GM12864 (cell line): ENCODE measurements at places on chromosomes 6 and 20.
A peak's percentile ranks its signal among the peaks of the same experiment; 100 is the strongest.

- no peak for DNase-seq
Observed at GRCh38 chr6:151087861-151088598, 151.7 kb upstream of the AKAP12 start.

DNA sequence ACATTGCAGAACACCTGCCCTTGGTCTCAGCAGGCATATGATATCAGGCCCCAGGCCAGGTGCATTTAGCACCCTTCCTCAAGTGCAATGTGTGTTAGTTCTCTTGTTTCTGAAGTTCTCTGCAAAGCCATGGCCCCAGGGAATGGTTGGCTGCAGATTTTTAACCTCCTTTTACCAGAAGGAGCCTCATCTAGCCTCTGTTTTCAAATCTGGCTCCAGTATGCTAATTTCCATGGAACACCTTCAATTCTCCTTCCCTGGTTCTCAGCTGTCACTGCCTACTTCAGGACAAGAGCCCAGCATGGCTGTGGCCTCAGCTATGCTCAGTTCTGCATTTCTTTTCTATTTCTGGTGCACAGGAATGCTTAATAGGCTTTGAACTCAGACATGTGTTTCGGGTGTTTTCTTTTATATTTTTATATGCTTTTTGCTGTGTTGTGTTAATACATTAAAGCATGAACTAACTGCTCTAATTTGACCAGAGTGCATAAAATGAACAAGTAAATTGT is 51.6 kb upstream of the OGFRL1 start:
- DNase-seq, result no peak

- no peak for DNase-seq
Observed at GRCh38 chr6:166162599-166163342, 4.9 kb downstream of the TBXT start.

GRCh38 chr6:65799389-65799788 is 92.4 kb upstream of the EYS start:
- no peak for DNase-seq

DNA sequence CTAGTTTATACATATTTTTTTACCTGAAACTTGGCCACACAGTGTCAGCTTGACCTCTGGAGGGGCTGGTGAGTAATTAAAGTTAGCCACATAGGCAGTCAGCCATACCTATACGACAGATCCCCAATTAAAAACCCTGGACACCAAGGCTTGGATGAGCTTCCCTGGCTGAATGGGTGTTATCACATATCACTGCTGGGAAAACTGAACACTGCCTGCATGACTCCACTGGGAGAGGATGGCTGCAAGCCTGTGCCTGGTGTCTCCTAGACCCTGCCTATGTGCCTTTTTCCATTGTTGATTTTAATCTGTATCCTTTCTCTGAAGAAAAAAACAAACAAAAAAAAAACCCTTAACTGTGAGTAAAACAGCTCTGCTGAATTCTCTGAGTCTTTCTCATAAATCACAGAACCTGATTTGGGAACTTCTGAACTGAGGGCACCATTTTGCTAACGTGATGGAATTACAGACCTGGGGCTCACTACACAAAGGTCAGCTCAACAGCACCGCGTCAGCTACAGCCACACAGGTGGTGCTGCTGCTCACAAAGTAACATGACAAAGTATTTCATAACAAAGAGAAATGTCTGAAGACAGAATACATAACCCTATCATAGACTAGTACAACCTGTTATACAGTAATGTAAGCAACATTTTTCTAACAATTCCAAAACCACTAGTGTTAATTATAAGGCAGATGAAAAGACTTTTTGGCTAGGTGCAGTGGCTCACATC is 97.0 kb downstream of the SLC23A2 start:
- no peak for DNase-seq

GRCh38 chr6:75409928-75410327 is 83.7 kb downstream of the FILIP1 start:
- DNase-seq, result no peak

GRCh38 chr6:36360241-36361054 is 23.8 kb upstream of the BNIP5 start:
- no peak for DNase-seq

GRCh38 chr6:99276747-99277146 is 72.7 kb downstream of the FAXC start:
- DNase-seq, result no peak

- DNase-seq, result no peak
Observed at GRCh38 chr20:37439223-37439933, 81.7 kb upstream of the NNAT start.

DNA sequence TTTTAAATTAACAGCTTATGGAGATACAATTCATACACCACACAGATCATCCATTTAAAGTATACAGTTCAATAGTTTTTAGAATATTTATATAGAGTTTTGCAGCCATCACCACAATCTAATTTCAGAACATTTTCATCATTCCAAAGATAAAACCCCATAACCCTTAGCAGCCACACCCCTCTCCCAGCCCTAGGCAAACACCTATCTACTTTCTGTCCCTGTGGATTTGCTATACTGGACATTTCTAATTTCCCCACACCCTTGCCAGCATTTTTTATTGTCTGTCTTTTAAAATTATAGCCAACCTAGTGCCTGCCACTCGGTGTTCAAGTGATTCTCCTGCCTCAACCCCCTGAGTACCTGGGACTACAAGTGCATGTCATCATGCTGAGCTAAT is 23.0 kb upstream of the AKAP7 start:
- DNase-seq, result no peak

GRCh38 chr6:111423055-111423633 is 59.9 kb downstream of the REV3L start:
- DNase-seq, result no peak

DNA sequence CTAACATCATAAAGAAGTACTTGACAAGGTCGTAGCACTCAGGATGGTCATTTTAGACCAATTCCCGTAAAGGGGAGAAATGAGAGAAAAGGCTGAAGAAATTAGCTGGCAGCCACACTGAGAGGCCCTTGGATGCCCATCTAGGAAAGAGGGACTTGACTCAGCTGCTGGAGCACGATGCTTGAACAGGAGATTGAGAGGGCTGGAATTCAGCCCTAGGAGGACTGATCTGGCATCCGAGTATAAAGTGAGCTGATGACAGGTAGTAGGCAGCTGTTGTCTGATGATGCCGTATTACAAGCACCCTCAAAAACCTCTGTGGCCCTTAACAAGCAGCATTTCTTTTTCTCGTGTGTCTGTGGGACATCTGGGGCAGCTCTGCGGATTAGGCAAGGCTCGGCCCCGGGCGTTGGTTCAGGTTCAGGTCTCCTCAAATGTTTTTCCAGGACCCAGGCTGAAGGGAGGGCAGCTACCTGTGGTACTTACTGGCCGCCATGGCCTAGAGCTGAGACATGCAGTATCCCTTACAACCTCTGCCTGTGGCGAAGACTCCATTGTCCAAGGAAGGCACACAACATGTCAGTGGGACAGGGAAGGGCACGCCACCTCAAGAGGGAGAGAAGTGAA is 219.6 kb upstream of the SNX9 start:
- no peak for DNase-seq

DNA sequence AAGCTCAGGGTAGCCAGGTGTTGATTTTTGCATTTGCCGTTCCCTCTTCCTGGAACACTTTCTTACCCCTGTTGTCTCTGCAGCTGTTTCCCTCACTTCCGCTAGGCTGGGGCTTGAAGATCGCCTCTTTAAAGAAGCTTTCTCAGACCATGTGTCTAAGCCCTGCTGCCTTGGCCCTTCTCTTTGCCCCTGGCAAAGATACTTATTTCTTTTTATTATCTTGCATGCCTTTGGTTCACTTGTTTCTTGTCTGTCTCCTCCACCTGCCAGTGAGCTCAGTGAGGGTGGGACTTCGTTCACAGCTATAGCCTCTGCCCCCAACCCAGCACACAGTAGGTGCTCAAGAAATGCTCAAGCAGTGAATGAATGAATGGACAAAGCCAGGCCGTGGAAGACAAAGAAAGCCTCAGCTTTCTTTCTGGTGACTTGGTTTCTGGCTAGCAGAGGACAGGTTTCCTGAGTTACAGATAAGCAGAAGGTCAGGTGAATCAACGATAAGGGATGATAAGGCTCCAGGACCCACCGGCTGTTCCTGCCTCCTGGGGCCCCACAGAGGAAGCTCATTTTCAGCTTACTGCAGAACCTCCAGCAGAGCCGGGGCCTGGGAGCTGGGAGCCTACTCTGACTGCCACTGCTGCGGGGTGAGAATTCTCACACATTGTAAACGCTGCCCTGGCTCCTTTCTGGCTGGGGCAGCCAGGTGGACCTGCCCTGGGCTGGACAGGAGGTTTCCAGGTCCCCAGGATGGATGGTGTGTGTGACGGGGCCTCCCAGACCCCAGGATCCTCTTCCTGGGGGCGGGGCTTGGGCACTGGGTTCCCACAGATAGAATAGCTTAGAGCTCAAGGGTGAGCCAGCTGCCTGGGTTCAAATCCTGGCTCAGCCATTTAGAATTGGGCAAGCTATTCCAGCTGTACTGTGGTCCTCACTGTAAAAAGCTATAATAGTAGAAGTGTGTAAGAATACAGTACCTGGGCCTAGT is 29.8 kb downstream of the SNAI1 start:
- peak; percentile 38 for DNase-seq

DNA sequence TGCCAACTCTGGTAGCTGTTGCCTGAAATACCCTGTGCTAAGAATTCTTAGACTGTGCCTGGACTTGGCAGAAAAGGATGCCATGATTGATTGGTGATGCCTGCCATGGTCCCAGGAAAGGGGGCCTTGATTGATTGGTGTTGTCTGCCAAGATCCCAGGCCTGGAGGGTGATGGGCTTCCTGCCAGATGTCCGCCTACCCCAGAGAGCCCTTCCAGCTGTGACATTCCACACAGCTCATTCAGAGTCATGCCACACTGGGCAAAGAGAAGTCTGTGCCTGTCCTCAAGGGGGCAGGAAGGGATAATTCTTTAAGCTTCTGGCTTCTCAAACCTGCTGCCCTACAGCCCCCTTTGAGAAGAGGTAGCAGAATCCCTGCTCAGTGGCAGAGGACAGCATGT is 24.6 kb downstream of the RIMS4 start:
- DNase-seq, result no peak

GRCh38 chr20:24033151-24033550 is 44.6 kb upstream of the GGTLC1 start:
- DNase-seq, result no peak

GRCh38 chr6:37713529-37714119 is 15.9 kb upstream of the MDGA1 start:
- DNase-seq, result no peak

- no peak for DNase-seq
Observed at GRCh38 chr20:50251992-50252511, 61.4 kb downstream of the CEBPB start.

GRCh38 chr20:61387954-61388348 is 135.9 kb downstream of the CDH4 start:
- DNase-seq, result no peak

DNA sequence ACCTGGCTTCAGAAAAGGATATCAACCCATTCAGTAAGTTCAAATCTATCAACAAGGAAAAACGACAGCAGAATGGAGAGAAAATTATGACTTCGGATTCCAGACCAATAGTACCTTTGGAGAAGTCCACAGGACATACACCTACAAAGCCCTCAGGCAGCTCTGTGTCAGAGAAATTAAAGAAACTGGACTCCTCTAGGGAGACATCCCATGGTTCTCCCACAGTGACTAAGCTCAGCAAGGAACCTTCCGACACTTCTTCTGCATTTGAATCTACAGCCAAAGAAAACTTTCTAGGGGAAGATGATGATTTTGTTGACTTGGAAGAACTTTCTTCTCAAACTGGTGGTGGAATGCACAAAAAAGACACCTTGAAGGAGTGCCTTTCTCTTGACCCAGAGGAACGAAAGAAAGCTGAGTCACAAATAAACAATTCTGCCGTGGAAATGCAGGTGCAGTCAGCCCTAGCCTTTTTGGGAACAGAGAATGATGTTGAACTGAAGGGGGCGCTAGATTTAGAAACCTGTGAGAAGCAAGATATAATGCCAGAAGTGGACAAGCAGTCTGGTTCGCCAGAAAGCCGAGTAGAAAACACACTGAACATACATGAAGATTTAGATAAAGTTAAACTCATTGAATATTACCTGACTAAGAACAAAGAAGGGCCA is 67.4 kb upstream of the HINT3 start:
- no peak for DNase-seq

- no peak for DNase-seq
Observed at GRCh38 chr6:98044791-98045470, 761.9 kb upstream of the MMS22L start.

- DNase-seq, result no peak
Observed at GRCh38 chr6:40556023-40556422, 31.1 kb downstream of the LRFN2 start.

DNA sequence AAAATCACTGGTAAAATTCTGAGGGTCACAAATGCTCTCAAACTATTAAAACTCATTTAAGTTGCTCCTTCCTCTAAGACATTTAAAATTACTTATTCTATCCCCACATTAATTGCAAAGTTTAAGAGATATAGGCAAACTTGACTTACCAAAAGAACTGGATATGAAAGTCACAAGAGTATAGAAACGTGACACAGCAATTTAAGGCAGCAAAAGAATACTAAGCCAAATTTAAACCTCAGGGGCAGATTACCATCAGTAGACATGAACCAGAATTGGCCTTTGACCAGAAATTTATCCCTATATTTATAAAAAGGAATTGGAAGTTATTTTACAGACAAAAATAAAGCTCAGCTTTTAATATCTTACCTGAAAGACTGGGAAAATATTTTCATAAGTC is 56.0 kb downstream of the MAP3K7 start:
- DNase-seq, result no peak

DNA sequence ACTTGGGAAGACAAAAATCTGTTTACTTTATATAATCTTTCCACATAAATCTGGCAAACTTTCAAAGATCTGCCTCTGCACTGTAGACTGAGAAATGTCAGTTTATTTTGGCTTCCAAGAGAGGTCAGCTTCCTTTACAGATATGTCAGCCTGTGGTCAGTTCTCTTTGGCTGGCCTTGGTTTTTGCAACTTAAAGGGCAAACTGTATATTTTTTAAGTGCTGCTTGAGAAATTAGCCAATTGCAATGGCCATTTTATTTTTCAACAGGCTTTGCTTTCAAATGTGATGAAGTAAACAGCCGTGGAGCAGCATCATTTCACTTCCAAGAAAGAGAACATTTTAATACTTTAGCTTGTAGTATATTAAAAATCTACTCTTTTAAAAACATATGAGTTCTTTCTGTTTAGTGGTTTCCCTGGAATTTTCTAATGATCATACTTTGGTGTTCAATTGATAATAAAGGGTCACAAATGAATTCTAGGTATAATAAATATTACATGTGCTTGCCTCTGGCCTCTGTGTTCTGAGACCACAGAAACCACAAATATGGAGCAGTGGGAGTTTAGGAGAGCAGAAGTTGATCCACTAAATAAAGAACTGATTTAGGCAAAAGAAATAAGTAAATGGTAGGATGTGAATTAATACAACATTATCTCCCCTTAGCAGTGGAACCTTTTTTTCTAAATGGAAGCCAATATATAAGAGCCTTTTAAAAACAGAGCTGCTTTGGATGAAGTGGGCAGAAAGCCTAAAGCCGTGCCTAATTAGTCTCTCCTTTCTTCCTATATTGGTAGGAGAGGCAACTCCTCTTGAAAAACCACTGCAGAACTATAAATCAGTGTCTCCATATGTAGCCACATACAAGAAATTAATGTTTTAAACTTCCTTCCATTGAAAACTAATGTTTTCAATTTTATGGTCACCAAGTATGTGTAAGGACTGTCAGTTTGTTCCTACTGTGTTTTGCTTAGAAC is 16.2 kb downstream of the ADGRB3 start:
- no peak for DNase-seq

GRCh38 chr20:51116765-51117686 is 94.1 kb upstream of the KCNG1 start:
- no peak for DNase-seq

GRCh38 chr20:59994697-59995122 is 36.5 kb downstream of the CDH26 start:
- DNase-seq, result no peak

GRCh38 chr20:13898012-13898612 is 92.3 kb downstream of the SEL1L2 start:
- no peak for DNase-seq

GRCh38 chr6:161011492-161012480 is 20.2 kb downstream of the MAP3K4 start:
- no peak for DNase-seq
